Mucosa of gallbladder (tissue), 1 donor: ENCODE measurements at places on chromosomes 1 and 21.

- no peak for DNase-seq
These were observed 102.9 kb downstream of the AHCTF1 start for GRCh38 chr1:246828818-246829217.

- DNase-seq: no peak
These were observed 35.7 kb downstream of the TOR1AIP1 start for GRCh38 chr1:179917601-179918429.

- DNase-seq: no peak
These were observed 18.8 kb downstream of the TNFRSF9 start for GRCh38 chr1:7921796-7922195.

- no peak for DNase-seq
These were observed 7.3 kb downstream of the SSU72 start for GRCh38 chr1:1567152-1567875.

- no peak for DNase-seq
These were observed 971 bp upstream of the RNF2 start for GRCh38 chr1:185044387-185044786.

DNA sequence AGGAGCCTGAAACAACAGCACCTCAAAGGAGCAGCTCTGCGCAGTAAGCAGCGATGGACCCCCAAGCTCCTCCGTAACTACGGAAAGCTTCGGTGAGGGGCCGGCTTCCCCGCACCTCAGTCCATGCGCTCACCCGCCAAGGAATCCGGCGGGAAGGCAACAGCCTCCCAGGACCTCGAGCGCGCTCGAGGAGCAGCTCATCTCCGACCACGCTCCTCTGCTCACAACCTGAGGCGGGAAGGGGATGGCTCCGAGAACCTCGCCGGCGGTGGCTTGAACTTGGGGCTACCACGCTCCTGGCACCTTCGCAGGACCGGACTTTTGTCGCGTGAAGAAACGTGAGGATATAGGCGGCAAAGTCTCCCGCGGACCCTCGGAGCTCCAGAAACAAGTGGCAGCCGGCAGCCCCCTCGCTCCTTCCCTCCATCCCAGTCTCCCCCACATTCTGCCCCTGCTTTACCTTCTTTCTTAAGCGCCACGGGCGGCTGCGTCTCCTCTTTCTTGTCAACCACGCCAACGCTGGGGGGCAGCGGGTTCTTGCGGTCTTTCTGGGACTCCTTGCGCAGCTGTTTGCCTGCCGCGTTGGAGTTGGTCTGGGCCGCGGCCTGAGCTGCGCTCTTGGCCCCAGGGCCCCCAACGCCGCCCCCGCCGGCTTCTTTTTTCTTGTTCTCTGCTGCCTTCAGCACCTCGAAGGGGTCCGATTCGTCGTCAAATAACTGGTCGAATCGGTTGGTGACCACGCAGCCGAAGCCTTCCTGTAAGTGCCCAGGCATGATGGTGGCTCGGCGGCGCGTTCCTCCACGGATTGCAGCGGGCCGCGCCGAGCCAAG, 459 bp downstream of the SERBP1 start:
- DNase-seq: no peak

GRCh38 chr1:53087332-53088285, 25.6 kb downstream of the PODN start:
- DNase-seq: no peak

- no peak for DNase-seq
These were observed 6.3 kb upstream of the CFAP410 start for GRCh38 chr21:44345495-44345894.

DNA sequence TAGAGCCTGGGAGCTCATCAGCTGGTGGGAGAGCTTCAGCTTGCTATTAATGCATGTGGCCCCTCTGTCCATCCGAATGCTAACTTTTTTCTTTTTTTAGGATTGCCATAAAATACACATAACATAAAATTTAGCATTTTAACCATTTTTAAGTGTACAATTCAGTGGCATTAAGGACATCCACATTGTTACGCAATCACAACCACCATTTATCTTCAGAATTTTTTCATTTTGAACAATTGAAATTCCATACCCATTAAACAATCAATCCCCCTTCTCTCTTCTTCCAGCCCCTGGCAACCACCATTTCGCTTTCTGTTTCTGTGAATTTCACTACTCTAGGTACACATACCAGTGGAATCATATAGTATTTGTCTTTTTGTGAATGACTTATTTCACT, 4.9 kb upstream of the KCNK1 start:
- no peak for DNase-seq

DNA sequence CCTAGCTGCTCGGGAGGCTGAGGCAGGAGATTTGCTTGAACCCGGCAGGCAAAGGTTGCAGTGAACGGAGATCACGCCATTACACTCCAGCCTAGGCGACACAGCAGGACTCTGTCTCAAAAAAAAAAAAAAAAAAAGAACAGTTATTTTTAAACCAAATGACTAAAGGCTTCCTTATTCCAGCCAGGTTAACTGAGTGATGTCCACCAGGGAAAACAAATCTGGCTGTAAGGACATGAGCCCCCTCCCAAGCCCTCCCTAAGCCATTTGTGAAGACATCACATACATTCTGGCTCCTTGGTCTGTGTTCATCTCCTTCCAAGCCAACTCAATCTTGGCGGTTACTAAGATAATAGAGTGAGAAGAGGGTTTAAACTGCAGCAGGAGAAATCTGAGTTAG, 8.2 kb downstream of the TMCC2 start:
- DNase-seq: no peak

GRCh38 chr1:161915051-161915503, 108.6 kb downstream of the OLFML2B start:
- no peak for DNase-seq

- DNase-seq: no peak
These were observed 50.3 kb downstream of the SLX9 start for GRCh38 chr21:44989943-44990780.

DNA sequence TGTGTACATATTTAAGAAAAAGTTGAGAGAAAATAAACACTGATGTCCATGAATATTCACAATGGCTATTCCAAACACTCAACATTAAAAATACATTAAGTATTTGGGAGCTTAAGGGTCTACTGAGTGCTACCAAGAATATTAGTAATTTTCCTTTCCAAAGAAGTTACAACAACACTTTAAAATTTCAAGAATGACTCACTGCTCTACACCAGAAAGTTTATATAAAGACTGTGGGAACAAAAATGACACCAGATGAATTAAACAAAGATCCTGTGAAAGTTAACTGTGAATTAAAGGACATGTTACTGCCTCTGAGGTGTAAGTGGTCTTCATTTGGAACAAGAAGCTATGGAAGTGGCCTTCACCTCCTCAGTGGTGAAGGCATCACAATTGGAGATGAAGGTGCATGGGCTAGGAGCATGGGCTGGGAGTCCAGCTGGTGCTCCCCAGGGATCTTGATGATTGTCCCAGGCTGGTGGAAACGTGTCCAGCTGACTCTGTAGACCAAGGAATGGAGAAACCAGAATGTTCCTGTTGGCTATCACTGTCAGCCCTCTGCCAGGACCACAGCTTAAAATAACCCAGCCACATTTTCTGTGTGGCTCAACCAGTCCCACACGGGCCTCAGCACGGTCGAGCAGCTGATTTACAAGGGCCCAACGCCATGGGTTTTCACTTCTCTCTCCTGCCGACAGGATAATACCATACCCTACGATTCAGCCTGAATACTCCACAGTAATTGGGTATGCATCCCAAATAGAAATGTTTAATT, 28.8 kb downstream of the TAF5L start:
- DNase-seq: peak; percentile 53

GRCh38 chr1:9297831-9298230, 5.1 kb downstream of the SPSB1 start:
- DNase-seq: no peak

GRCh38 chr1:161421456-161421855, 53.8 kb upstream of the CFAP126 start:
- DNase-seq: no peak

- no peak for DNase-seq
These were observed 66.8 kb upstream of the ANGPTL1 start for GRCh38 chr1:178937695-178938094.

GRCh38 chr1:1082239-1082775, 8.2 kb upstream of the RNF223 start:
- DNase-seq: no peak

- no peak for DNase-seq
These were observed 48.1 kb downstream of the AHDC1 start for GRCh38 chr1:27555700-27556424.

- DNase-seq: peak; percentile 26
These were observed 45.7 kb upstream of the PAXBP1 start for GRCh38 chr21:32817208-32817607.

GRCh38 chr21:41168391-41169257, 664 bp downstream of the BACE2 start:
- peak; percentile 51 for DNase-seq

- no peak for DNase-seq
These were observed 54.5 kb upstream of the NADK start for GRCh38 chr1:1832820-1833219.

GRCh38 chr1:235675152-235675890, 25.7 kb upstream of the GNG4 start:
- no peak for DNase-seq

DNA sequence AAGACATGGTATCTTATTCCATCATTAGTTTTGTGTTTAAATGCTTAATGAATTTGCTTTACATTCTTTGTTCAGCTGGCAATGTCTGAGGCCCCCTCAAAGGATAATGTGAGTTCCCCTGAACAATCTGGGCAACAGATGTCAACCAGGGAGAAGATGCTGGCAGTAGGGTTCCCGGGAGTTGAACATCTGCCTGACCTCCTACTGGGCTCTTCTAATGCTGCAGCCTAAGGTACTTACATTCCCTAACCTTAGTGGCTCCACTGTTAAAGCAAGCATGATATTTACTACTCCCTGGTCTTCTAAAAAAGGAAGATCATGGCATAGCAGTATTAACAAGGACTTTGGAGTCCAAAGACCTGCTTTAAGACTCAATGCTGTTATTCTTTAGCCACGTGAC, 574.9 kb upstream of the NR5A2 start:
- DNase-seq: no peak

GRCh38 chr21:42461881-42462877, 33.8 kb downstream of the RSPH1 start:
- peak; percentile 75 for DNase-seq

DNA sequence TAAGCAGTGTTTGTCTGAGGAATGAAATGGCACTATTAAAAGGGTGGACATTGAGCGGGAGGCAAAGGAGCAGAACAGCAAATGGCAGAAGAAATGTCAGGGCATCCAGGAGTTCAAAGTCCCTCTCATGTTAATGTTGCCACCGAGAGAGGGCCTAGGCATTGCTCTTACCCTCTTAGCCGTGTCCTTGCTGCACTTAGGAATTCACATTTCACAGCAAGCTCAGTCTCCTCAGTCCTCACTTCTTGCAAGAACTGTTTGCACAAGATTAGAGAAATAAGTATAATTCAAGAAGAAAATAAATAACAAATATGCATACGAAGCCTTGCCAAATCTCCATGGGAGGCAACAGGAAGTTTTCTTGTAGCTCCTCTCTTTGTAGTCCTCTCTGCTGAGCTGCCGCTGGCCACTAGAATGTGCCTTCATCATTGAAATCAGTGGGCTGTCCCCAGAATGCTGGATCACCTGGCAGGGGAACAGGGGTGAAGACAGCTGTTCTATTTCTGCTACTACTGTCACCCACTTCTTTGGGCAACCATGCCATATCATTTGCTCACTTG, 205.8 kb downstream of the ZNF326 start:
- no peak for DNase-seq

- DNase-seq: no peak
These were observed 8.8 kb upstream of the COG2 start for GRCh38 chr1:230633469-230633868.

DNA sequence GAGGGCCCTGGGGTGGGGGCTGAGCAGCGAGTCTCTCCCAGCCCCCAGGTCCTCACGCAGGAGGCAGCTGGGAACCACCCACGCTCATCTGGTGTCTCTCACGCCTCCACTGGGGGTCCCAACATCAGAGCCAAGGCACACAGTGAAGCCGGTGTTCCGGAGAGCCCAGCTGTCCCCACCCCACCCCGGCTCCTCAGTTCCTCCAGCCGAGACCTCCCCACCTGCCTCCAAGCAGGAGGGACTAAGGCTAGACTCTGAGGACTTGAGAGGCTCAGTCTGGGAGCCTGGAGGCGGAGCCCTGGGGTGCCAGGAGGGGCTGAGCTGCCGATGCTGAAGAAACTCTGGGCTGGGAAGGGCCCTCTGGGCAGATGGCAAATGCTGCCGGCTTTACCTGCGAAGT, 1.6 kb upstream of the HPCA start:
- no peak for DNase-seq

DNA sequence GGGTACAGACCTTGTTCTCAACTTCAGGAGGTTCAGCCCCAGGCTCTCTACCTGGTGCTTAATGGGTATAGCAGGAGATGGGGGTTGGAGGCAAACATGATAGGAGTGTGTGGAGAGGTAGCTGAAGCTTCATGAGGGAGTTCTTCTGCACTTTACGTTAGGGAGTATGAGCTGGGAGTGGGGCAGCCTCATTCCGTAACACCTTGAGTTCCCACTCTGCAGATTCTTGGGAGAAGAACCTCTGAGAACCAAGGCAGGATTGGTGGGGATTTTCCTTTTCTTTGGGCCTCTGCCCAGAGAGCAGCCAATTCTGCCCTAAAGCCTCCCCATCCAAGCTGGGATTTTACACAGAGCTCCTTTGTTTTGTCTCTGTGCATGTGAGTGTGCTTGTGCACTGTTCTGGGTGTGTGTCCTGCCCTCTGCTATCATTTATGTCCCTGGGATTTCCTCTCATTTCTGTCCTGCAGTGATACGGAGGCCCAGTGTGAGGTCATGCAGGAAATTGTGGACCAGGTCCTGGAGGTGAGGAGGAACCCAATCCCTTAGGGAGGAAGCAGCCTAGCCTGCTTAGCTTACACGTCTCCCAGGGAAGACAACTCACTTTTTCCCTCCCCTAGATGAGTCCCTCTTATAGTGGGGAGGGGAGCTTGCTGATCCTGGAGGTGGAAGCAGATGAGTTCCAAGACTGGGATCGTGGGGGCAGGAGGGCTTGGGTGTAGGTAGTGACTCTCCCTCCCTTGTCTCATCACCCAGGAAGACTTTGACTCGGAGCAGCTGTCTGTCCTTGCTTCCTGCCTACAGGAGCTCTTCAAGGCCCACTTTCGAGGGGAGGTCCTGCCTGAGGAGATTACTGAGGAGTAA, 11.6 kb upstream of the SLC27A3 start:
- DNase-seq: no peak

GRCh38 chr1:236303675-236304074, 21.9 kb upstream of the ERO1B start:
- no peak for DNase-seq

DNA sequence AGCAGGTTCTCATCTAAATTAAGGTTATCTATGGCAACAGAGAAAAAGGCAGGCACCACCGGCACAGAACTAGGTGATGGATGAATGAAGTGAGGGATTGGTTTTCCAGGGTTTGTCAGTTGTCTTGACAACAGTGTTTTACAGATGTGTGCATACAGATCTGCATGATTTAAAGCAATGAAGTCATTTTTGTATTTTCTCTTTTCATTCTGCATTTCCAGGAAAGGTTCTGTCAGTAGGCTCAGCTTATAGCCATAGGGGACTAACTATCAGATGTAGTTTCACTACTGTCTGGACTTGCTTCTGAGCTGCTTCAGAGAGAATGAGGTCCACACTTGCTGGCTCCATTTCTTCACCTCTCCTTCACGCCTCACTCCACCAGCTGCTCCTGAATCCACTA, 98.2 kb upstream of the LMO4 start:
- no peak for DNase-seq

- no peak for DNase-seq
These were observed 117.4 kb downstream of the ROR1 start for GRCh38 chr1:63891060-63891690.
